ENCODE measurements at places on chromosomes 1 and 21.

- DNase-seq: no peak
These were observed 6.7 kb upstream of the SH2D2A start for GRCh38 chr1:156823210-156823790.

- DNase-seq: peak; percentile 80
These were observed at the start of the genes EFCAB7 and ITGB3BP for GRCh38 chr1:63522891-63523728. EFCAB7 (plus strand) TSS chr1:63523525; CDS start chr1:63525573, 2,048 bp downstream. ITGB3BP (minus strand) TSS chr1:63523225; CDS start chr1:63523133, 92 bp downstream.

DNA sequence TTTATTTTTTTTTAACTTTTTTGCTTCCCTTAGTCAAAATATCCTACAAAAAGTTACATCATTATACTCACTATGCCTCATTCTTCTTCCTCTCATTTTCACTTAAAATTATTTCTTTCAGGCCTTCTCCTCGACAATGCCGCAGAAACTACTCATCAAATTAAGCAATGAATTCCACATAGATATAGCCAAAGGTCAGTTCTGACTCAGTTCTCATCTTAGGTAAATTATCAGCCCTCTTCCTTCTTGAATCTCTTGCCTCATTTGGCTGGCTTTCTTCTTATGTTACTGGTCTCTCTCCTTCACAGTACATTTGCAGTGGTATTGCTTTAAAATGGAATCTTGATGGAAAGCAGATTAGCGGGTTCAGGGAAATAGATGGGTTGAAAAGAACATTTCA, 260.7 kb upstream of the BRINP3 start:
- no peak for DNase-seq

- no peak for DNase-seq
These were observed 131.9 kb upstream of the COL6A1 start for GRCh38 chr21:45849651-45850050.

DNA sequence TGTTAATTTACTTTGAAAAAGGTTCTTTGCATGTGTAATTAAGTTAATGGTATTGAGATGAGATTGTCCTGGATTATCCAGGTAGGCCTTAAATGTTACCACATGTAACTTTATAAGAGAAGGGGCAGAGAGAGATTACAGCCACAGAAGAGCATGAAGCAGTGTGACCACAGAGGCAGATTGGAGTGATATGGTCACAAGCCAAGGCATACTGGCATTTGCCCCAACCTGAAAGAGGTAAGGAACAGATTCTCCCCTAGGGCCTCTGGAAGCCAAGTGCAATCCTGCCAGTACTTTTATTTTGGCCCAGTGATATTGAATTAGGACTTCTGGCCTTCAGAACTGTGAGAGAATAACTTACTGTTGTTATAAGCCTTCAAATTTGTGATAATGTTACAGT, 23.0 kb downstream of the RNF2 start:
- DNase-seq: no peak

GRCh38 chr21:44487831-44488230, 32.5 kb downstream of the LRRC3 start:
- DNase-seq: no peak

DNA sequence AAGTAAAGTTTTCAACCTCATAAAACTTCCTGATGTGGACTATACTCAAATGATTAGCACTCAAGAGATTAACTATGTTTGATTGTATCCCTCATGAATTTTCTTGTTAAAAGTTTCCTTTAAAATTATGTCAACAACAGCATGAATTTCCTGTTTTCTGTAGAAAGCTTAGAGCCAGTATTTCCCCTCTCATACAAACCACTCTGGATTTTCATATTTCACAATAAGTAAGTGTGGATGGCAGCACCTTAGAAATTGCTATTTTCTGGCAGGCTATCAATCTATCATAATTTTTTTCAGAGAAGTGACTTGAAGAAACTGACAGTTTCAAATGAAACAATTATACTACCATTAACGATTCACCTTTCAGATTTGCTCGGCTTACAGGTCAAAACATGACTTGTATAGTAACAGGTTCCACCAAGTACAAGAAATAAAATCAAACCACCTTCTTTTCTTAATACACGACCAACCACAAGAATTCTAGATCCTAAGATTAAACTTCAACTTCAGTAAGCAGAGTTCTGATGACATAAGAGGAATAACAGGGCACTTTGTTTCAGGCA, 20.8 kb downstream of the ELK4 start:
- no peak for DNase-seq

DNA sequence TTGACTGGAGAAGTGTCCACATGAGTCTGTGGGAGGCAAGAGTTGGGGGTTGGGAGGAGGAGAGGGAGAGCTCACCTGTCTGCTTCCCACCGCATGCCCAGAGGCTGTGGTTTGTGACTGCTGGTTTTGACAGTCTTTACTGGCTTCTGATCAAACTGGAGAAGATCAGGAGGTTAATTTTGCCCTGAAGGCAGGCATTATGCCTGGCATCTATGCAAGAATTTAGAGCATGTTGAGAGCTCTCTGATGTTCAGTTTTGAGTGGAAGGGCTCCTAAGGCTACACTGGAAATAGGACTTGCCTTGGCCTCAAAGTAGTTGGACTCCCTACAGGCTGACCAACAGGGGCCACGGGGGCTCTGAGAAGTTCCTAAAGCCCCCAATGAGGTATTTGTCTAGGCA, 101.6 kb downstream of the TLR5 start:
- no peak for DNase-seq

DNA sequence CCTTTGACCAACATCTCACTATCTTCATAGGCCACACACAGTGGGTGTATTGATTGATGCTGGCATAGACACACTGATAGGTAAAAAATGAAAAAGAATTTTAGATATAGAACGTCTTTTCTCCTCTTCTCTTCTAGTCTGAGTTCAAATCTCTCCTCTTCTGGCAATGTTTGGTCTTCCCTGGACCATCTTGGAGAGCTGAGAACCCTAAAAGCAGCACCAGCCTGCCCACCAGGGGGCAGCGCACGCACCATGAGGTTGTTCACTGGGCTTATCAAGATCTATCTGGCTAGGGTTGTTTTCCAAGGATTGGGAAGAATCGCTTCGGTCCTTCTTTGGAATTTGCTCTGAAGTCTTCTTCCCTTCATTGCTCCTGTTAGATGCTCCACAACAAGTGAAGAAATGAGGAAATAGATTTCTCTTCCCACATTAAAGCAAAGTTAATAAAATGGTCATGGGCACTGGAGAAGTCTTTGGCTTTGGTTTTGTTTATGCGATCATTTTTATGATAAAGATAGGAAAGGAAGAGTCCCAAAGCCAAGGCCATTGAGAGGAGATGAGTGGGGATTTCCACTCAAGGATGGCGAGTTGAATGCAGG, 104.0 kb upstream of the OLIG2 start:
- DNase-seq: peak; percentile 43

DNA sequence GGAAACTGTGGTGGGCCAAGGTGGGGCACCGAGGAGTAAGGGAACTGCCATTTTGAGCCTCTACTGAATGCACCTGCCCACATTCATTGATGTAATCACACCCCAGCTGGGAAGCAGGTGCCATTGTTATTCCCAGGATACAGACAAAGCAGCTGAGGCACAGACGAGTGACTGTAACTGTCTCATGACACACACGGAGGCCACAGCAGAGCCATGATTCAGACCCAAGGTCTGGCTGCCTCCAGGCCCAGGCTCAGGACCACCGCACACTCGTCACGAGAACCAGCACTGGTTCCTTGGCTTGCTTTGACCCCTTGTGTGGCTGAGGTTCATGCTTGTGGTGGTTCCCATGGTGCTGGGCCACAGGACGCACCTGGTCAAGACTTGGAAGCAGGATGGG, 45.6 kb upstream of the CLIC4 start:
- no peak for DNase-seq

DNA sequence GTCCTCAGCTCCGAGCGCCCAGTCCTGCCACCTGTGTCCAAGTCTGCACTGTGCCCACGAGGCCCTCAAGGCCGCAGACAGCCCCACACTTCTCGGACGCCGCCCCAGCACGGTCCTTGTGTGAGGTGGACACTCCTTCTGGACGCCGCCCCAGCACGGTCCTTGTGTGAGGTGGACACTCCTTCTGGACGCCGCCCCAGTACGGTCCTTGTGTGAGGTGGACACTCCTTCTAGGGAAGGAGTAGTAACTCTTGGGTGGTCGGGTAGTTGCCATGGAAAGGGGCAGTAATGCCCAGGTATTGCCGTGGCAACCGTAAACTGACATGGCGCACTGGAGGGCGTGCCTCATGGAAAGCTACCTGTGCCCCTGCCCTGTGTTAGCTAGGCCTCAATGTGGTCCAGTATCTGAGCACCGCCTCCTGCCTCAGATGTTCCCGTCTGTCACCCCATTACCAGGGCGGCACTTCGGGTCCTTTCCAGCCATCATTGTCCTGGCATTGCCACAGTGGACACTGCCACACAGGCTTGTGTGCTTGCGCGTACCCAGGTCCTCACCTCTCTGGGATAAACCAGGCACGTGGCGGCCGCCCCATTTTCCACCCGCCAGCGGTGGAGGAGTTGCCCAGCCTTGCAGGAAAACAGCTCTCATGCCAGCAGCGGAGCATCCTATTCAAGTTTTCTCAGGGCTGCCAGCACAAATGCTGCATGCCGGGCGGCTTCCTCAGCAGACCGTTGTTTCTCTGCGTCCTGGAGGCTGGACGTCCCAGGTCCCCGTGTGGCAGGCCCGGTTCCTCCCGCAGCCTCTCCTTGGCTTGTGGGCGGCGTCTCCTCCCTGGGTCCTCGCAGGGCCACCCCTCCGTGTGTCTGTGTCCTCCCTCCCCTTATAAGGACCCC, 40.8 kb upstream of the POFUT2 start:
- no peak for DNase-seq

- DNase-seq: no peak
These were observed 12.5 kb upstream of the PEF1 start for GRCh38 chr1:31657020-31657804.

GRCh38 chr21:38306433-38307141, 49.8 kb downstream of the KCNJ15 start:
- no peak for DNase-seq

DNA sequence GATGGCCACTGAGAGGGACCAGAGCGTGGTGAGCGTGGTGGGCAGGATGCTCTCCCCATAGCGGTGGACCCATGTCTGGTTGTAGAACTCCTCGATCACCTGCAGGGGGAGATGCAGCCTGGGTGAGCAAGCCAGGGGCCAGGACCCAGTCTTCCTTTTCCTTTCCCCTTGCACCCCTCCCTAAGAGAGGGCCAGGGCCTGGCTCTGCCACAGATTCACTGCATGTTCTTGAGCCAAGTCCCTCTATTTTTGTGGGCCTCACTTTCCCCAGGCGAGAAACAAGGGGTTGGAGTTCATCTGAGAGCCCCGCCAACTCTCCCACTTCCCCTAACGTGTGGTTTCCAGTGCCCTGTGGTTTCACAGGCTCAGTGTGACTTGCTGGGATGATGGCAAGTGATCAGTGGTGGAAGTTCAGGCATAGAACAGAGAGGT, 27.5 kb downstream of the SLC2A1 start:
- DNase-seq: peak; percentile 83

GRCh38 chr1:171965777-171966176, 124.5 kb downstream of the DNM3 start:
- no peak for DNase-seq

- DNase-seq: no peak
These were observed 143.7 kb upstream of the RUNX3 start for GRCh38 chr1:25073640-25074270.

DNA sequence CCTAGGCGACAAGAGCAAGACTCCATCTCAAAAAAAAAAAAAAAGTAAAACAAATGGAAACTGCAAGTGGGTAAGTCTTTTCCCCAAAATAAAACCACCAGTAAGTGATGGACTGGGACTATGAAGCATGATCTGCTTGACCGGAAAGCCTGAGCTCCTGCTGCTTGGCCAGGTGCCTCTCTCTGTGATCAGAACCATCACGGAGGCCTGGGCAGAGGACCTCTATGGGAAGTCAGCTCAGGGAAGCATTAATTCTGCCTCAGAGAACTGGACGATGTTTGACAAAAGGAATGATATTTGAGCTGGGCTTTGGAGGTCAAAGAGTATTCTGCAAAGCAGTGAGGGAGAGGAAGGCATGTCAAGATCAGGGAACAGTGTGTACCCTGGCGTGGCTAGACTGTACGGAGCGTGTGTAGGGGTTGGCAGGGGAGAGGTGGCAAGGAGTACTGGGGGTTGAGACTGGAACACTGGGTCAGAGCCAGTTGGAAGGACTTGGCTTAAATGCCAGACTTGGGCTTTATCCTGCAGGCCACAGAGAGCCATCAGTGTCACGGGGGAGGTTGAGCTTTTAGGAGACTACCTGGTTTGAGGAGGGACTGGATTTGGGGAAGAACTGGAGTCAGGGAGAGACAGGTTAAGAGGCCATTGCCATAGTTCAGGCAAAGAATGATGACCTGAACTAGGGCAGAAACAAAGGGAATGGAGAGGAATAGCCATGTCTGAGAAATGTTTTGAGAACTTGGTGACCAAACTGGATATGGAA, 16.4 kb downstream of the ATP1A2 start:
- no peak for DNase-seq

DNA sequence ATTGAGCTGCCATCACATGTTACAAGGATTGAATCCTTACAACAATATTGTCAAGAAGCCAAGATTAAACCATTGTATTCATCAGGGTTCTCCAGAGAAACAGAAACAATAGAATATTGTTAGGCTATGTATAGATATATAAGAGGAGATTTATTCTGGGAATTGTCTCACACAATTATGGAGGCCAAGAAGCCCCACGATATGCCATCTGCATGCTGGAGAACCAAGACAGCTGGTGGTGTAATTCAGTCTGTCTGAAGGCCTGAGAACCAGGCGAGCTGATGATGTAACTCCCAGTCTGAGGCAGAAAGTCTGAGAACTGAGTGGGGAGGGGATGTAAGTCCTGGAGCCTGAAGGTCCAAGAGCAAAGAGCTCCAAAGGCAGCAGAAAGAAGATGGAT, 14.5 kb upstream of the TTF2 start:
- DNase-seq: no peak

DNA sequence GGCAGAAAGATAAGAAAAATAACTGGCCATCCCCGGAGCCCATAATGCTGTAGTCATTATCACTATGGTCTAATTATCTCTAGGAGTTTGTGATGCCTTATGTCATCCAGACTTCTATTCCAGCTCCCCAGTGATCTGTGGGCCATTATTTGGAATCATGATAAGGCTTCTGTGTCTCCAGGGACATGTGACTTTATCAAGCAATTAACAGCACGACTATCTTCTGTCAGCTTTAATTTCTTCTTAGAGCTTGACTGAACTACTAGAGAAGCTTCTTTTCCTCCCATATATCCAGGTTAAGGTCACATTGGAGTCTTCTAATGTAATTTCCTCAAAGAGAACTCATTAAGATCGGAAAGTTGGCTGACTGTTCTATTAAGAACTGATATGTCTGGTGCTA, 100.4 kb downstream of the LHX8 start:
- DNase-seq: no peak

GRCh38 chr1:206702260-206702659, 17.6 kb downstream of the MAPKAPK2 start:
- no peak for DNase-seq

- DNase-seq: no peak
These were observed 423.5 kb upstream of the PROX1 start for GRCh38 chr1:213564215-213564659.

DNA sequence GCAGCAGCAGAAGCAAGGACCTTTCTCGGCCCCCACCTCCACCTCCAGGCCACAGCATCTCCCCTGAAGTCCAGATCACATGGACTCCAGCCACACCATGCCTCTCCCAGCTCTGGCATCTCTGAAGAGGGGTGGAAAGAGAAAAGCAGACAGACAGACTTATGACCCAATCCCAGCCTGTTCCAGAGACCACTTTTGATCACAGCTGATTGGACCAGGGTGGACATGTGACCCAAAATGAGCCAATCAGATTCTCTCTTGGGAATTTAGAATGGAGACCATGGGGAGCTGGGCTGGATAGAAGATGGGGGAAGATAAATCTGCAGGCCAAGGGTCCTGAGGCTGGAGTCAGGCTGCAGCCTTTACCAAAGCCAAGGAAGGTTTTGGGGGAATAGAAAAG, 16.4 kb downstream of the HTR1D start:
- no peak for DNase-seq
